ENCODE measurements at places on chromosomes 3 and 15.

DNA sequence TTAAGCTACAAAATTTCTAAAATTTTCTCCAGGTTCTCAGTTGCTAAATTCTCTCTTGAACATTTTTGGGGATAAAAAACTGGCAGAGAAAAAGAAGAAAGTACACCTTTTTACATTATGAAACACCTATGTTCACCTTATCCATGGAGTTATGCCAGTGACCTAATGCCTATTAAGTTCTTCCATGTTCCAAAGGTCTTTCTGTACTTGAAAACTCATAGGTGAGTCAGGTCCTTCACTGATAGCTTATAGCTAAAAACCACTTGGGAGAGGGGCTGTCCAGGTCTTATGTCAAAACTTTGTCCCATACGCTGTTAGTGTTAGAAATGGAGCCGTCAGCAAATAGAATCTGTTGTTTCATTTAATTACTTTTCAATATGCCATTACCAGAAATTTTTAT, 487.5 kb upstream of the TPRG1 start:
- no peak for DNase-seq

- no peak for DNase-seq
Measured at GRCh38 chr3:138230525-138230924, 43.4 kb downstream of the ARMC8 start.

GRCh38 chr3:184366619-184367289, 5.2 kb downstream of the POLR2H start:
- no peak for DNase-seq

GRCh38 chr3:52895418-52895817, 1.9 kb downstream of the STIMATE start:
- no peak for DNase-seq

DNA sequence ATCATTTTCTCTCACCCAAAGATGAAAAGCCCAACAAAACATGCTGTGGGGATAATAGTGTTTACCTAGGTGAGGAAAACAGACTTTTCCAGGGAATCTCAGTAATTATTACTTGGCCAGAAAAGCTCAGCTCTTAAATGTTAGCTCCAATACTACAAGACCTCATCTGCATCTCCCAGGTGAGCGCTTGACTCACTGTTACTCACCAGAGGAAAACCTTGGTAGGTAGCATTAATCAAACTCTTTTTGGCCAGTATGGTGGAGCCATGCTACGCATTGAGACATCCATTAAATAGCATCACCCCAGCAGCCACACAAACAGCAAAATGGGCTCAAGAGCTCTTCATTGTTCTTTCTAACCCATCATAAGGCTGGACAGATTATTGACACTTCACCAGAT, 99.0 kb downstream of the TIGIT start:
- DNase-seq = no peak

DNA sequence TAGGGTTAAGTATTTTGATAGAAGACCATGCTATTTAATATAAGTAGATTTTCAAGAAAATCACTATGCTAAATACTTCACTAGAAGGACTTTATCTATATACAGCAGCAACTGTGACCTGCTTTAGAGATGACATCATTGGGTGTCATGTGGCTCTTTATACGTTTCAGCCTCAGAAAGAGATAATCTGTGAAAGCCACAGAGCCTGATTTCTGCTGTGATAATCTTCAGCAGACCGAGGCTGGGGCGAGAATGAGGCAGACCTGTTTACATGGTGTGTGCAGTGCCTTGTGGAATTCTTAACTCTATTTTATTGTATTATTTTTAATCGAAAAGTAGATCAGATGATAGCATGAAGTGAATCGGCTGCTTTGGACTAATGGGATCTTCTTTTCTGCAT, 471.2 kb downstream of the MFSD1 start:
- DNase-seq = no peak

GRCh38 chr15:51366920-51367319, 25.5 kb downstream of the GLDN start:
- DNase-seq = no peak

DNA sequence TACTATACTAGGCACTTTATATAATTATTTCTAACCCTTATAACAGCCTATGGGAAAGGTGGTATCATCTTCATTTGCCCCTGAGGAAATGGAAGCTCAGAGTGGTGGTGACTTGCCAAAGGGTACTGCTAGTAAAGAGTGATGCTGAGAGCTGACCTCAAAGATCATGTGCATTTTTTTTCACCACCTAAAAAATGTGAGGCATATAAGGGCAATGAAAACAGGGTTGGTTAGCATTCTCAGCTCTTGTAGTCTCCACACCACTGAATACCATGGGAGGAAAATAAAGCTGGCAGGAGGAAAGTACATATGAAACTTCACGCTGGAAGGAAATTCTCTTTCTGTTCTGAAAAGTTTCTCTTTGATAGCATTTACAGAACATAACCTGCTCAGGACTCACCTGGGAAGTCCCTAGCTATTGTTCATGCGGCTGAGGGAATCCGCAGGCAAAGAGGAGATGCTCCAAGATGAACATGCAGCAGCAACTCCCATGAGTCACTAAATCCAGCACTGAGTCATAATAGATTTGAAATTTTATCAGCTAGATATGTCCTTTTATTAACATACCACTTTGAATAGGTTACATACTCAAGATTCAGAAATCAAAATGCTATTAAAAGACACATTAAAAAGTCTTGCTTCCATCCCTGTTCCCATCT, 17.3 kb downstream of the FAIM start:
- no peak for DNase-seq

GRCh38 chr3:39294446-39295183, 14.8 kb upstream of the CX3CR1 start:
- peak; percentile 37 for DNase-seq

GRCh38 chr3:134922101-134922500, 127.0 kb downstream of the EPHB1 start:
- DNase-seq = no peak

- DNase-seq = no peak
Measured at GRCh38 chr3:106945435-106945834, 431.8 kb upstream of the CCDC54 start.

DNA sequence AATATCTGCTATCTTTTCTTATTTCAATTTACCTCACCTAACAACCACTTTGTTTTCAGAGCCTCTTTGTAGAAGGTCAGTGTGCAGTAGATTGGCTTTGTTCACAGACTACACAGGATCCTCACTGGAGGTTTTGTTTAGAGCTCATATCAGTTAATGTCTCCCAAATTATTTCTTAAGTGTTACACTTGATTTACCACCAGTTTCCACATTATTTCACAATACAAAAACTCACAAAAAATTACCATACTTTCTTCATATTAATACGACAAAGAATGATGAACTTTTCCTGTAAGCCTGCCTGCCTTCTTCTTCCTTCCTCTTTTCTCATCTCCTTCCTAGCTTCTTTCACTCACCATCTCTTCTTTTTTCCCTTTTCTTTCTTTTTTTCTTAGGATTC, 133.3 kb downstream of the ALCAM start:
- no peak for DNase-seq

DNA sequence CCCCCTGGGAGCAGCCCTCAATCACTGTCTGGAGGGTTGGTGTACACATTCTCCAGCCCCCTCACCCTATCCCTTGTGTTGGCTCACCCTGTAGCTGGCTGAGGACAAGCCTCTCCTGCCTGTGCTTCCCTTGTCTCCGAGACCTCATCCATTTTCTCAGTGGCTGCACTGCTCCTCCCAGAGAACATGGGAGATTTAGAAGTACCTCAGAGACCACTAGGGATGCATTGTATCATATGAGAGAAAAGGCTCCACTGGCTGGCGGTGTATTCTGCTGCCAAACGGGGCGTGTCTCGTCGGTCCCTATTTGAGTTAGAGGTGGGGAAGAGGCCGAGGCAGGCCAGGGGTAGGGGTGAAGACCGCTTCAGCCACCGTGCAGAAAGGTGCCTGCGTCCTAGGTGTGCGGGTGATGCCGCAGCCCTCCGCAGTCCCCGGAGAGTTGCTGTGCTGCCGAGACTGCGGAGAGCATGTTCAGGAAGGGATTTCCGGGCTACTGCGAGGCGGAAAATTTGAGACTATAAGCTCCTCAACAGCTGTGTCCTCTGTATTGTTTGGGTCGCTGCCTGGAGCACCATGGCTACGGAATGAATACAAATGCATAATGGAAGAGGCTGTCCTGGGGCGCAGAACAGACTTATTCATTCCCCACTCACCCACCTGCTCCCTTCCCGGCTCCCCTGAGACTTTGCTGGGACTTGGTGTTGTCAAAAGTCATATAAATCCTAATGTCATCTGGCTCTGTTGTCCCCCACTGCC, 43.8 kb downstream of the SPSB4 start:
- DNase-seq = peak; percentile 16

GRCh38 chr15:28881170-28881569, 4.6 kb upstream of the APBA2 start:
- no peak for DNase-seq

GRCh38 chr3:78046566-78046965, 1006.7 kb downstream of the ROBO2 start:
- no peak for DNase-seq

DNA sequence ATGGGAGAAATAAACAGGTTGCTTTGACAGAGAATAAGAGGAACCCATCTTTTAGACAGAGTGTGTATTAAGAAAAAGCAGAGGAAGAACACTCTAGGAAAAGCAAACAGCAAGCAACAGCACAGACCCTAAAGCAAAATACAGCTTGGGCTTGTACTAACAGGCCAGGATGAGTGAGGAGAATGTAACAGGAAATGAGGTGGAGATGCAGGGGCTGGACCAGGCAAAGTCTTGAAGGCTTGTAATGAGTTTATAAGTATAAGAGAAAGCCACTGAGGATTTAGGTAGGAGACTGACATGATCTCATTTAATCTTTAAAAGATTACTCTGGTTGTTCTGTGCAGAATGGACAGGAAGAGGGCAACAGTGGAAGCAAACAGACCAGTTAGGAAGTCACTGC, 4.9 kb downstream of the UBR1 start:
- no peak for DNase-seq

DNA sequence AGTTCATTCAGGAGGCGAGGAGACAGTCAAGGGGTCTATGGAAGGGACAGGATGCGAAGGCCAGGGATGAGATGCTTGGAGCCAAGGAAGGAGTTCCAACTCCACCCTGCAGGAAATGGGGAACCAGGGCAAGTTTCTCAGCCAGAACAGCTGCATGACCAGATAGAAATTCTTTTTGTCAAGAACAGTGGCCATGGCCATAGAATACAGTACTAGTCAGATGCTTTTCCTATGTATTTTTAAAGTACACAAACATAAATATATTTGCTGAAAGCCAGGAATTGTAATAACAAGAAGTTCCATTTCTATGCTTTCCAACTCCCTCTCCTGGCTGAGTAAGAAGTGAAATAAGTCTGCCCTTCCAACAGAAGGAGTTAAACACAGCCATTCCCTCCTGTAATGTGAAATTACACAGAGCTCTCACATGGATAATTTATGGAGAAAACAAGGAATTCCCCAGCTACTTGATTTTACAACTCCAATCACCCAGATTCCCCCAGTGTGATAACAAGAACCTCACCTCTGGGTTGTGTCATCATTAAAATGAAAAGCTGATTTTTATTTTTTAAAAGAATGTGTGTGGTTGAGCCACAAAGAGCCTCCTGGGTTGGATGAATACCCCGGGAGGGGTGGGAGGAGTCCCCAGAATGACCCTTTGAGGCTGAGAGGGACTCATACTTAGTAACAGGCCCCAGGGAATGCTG, 124.6 kb upstream of the ARHGEF3 start:
- DNase-seq = no peak

DNA sequence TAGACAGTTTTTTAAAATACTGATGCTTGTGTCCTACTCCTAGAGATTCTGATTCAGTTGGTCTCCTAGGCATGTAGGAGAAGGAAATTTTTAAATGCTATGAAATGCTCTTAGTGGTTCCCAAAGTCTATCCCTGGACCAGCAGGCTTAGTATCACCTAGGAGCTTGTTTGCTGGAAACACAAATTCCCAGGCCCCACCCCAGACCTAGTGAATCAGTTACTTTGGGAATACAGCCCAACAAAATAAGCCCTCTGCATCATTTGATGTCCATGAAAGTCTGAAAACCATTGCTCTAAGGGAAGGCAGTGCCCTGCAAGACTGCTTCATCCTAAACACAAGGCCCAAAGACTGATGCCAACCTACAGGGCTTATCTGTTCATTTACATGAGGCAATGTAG, 36.3 kb downstream of the CCNL1 start:
- DNase-seq = no peak

- no peak for DNase-seq
Measured at GRCh38 chr15:55879181-55879580, 114.2 kb downstream of the NEDD4 start.

GRCh38 chr3:171346582-171347300, 113.5 kb downstream of the TNIK start:
- DNase-seq = no peak

- DNase-seq = no peak
Measured at GRCh38 chr3:16498130-16498890, 15.2 kb downstream of the RFTN1 start.

DNA sequence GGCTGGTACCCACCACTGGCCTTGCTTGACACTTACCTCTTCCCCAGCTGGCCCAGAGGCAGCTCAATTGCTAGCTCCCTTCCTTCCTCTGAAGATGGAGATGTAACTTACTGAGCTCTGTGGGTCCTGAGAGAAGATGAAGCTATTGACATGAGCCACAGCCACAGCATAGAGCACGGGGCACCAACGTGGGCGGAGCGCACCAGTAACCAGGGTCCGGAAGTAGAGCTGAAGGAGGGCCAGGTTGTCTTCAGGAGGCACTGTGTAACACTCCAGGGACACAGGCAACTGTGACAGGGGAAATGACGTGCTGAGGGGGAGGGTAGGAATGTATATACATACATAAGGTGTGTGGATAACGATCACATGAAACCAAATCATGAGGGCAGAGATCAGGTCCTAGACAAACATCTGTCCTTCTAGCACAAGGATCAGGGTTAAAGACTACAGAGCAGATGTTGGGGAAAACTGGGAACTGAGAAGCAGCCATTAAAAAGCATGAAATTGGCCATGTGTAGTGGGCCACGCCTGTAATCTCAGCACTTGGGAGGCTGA, 4.3 kb upstream of the LTK start:
- DNase-seq = no peak

- DNase-seq = no peak
Measured at GRCh38 chr3:197855571-197855970, 64.5 kb downstream of the LRCH3 start.

DNA sequence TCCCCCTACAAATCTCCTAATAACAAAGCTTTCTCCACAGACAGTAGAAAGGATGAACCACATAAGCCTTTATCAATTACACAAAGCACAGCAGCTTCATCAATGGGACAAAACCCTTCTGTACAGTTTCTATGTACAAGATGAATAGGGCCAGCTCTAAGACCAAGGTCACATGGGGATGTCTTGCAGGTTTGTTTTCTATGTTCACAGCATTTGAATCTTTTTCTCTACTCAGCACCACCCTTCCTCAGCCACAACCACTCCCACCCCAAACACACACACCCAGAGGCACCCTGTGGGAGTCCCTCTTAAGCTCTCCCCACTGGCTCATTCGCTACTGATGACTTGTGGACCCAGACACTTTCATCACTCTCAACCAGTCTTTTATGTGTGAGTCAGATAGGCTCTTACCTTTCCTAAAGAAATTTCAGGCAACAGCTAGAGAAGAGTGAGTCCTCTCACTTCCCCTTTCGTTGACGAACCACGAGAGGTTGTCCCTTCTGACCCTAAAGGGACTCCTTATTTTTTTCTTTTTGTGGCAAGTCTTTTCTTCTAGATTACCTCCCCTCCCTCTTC, 57.9 kb downstream of the ARHGAP31 start:
- no peak for DNase-seq

All from thymus (tissue), 14 donors.